ENCODE measurements at places on chromosomes 16 and 17.
A peak's percentile ranks its signal among the peaks of the same experiment; 100 is the strongest.

- peak; percentile 49 for DNase-seq
Observed at GRCh38 chr16:77807-78443, at the start of gene MPG. TSS of gene MPG (plus strand) at chr16:78225. CDS start at chr16:78310, 85 bp downstream.

DNA sequence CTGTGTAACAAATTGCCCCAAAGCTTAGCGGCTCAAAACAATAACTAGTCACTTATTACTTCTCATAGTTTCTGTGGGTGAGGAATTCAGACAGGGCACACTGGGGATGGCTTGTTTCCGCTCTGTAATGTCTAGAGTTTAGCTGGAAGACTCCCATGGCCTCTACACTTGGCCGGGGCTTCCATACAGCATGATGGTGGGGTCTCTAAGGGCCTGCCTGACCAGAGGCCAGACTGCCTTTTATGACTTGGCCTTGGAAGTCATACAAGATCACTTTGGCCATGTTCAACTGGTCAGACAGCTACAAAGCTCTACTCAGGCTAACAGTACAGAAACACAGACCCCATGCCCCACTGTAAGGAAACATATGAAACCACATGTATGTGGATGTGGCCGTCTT, 8.2 kb downstream of the GLP2R start:
- DNase-seq, result no peak

GRCh38 chr16:24729951-24730815, 732 bp downstream of the TNRC6A start:
- DNase-seq, result peak; percentile 48

DNA sequence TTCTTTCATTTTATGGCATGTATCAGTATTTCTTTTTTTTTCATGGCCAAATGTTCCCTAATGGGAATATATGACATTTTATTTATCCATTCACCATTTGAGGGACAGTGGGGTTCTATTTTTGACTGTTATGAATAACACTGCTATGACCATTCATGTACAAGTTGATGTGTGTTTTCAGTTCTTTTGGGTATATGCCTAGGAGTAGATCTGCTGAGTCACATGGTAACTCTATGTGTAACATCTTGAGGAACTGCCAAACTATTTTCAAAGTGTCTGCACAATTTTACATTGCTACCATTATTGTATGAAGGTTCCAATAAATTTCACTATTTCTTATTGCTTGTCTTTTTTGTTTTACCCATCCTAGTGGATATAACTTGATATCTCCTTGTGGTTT, 223.0 kb downstream of the TANC2 start:
- no peak for DNase-seq

- DNase-seq, result no peak
Observed at GRCh38 chr17:41254861-41255260, 323 bp upstream of the KRTAP9-9 start.

Data from nucleus accumbens (tissue), 56 donors.